ENCODE measurements at places on chromosomes 4 and X.

DNA sequence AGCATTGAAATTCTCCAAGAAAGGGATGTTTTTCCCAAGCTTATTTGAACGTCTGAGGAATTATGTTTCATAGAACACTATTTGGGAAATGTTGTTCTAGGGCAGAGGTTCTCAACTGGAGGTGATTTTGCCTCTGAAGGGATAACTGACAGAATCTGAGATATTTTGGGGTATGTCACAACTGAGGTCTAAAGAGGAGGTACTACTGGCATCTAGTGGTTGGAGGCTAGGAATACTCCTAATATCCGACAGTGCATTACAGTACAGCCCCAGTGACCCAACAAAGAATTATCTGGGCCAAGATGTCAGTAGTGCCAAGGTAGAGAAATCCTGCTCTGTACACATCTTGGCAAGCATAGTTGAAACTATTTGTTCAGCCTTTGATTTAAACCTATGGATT lies 6.4 kb downstream of the HSPA4L start:
- DNase-seq: no peak

DNA sequence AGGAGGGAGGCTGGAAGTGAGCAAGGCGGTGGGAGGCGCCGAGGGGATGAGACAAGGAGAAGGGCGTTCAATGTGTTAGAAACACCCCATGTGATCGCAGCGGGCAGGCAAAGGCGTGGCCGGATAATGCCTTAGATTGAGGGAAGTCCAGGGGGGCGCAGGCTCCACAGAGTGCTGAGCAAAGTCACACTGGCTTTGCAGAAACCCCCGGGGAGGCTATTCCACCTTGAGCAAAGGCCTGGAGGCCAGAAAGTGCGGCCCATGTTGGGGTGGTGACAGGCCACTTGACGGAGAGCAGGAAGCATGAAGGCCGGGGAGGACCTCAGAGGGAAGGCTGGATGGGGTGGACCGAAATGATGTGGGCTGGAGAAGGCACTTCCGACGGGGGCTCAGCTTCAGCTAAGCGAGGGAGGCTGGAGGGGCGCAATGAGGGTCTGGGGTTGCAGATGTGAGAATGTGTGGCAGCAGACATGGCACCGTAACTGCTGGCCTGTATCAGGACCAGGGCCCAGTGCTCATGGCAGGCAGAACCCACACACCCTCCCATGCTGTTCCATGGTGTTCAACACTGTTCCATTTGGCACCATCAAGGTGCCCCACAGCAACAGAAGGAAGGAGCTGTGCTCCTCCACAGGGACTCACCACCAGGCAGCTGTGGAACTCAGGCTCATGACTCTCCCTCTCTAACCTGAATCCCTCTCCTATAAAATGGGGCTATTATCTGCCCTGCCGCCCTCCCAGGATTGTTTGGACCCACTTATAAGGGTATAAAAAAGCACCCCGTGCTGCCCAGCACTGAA lies 50.3 kb downstream of the HMX1 start:
- DNase-seq: no peak

GRCh38 chr4:17182888-17183287 lies 284.4 kb upstream of the LDB2 start:
- DNase-seq: no peak

DNA sequence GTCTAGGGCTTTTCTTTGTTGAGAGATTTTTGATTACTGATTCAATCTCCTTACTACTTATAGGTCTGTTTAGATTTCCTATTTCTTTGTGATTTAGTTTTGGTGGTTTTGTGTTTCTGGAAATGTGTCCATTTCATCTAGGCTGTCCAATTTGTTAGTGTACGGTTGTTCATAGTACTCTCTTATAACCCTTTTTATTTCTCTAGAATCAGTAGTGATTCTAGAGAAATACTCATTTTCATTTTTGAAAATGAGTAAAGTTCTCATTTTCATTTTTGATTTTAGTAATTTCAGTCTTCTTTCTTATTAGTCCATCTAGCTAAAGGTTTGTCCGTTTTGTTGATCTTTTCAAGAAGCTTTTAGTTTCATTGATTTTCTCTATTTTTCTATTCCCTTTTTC lies 7.5 kb downstream of the IL13RA1 start:
- no peak for DNase-seq

DNA sequence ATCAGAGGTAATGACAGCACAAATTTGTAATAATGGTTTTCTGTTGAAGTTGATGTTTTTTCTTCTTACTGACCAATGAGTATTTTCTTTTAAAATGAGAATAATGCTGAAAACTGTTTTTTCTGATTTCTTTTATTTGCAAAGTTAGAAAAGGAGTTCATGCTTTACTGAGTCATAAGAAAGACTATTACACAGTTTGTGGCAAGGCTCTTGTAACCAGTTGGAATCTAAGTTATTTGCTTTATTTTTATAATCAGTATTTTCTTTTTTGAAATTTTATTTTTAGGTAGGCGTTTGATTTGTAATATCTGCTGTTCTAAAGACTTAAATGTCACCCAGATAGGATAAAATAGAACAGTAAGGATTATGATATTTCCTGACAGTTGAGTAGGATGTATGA lies 25.5 kb downstream of the ANAPC4 start:
- DNase-seq: peak; percentile 23

DNA sequence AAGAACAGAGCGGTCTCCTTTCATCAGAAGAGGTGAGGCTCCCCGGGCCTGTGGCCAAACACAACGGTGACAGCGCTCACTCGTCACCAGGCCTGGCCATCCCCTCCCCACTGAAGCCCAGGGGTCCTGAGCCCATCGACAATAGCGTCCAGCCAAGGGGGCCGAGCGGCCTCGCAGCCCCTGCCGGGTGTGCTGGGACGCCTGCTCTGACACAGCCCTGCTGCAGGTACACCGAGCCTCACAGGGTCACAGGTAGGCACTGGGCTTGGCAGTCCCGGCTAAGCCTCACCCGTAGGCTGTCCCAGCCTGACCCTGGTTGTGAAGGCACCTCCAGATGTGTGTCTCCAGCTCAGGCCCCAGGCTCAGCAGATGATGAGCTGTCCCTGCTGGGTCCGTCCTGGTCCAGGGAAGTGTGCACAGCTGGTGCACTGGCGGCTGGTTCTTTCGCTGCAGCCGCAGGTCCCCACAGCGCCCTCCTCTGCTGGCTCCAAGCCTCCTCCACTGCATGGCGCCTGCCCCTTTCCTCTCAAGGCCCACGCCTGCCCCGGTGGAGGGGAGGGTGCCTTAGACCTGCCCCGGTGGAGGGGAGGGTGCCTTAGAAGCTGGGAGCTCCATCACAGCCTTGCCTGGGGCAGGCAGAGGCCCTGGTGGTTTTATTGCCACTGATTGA lies 21.5 kb downstream of the UVSSA start:
- no peak for DNase-seq

- DNase-seq: no peak
Observed at GRCh38 chr4:5460106-5460801, 248.1 kb downstream of the EVC2 start.

GRCh38 chr4:2583092-2583491 lies 46.6 kb downstream of the FAM193A start:
- no peak for DNase-seq

- DNase-seq: no peak
Observed at GRCh38 chr4:183441276-183441675, 3.2 kb upstream of the CDKN2AIP start.
